Central memory CD4-positive, alpha-beta T cell (primary cell): ENCODE measurements at places on chromosomes 1 and 21.

- DNase-seq, result no peak
Measured at GRCh38 chr1:161379071-161379470, 11.4 kb upstream of the CFAP126 start.

DNA sequence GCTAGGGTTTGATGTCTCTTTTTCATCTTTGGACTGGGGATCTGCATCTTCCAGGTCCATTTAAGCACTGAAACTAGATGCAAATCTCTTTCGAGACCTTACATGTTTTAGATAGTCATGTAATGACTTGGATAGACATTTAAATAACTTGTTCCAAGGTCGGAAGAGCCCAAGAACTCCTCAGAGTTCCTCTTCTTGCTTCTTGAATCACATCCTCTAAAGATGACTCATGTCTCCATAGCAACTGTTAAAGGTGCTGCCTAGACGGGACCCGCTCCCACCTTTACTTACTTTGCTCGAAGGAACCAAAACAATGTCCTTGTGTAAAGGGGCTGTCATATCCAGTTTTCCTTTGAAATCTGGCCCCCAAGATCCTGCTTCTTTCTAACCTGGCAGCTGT is 130.0 kb downstream of the EDEM3 start:
- no peak for DNase-seq

DNA sequence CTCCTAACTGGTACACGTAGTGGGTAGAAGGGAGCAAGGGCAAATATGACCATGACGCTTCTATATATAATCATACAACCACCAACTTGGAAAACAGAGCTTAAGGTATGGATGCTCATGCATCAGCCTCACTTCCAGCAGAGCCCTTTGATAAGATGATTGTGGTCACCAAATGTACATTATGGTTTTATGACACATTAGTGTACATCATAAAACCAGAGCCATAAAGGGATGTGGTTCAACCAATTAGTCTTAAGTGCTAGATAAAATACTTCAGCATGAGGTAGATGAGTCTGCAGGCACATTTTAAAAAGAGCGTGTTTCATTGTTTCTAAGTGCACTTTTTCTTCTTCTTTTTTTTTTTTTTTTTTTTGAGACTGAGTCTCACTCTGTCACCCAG is 43.7 kb downstream of the NIBAN1 start:
- DNase-seq, result no peak

GRCh38 chr1:151881479-151881878 is 27.8 kb downstream of the THEM4 start:
- DNase-seq, result no peak

GRCh38 chr1:239899747-239900146 is 191.9 kb upstream of the FMN2 start:
- no peak for DNase-seq

GRCh38 chr1:25819491-25820246 is at the start of gene MTFR1L:
MTFR1L (plus strand) TSS chr1:25819954; CDS start chr1:25823105, 3,151 bp downstream.
- peak; percentile 92 for DNase-seq

GRCh38 chr1:67646145-67647035 is 38.6 kb upstream of the GADD45A start:
- no peak for DNase-seq

DNA sequence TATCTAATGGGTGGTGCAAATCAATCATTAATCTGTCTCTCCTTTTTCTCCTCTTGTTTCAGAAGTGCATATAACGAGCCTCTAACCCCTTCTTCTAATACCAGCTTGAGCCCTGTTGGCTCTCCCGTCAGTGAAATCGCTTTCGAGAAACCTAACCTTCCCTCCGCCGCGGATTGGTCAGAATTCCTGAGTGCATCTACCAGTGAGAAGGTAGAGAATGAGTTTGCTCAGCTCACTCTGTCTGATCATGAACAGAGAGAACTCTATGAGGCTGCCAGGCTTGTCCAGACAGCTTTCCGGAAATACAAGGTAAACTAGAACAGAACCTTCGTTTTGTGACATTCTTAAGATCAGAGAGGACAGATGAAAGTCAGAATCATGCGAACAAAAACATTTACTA is 25.3 kb upstream of the VAMP3 start:
- no peak for DNase-seq

- no peak for DNase-seq
Measured at GRCh38 chr1:110511436-110511835, 7.5 kb downstream of the KCNA10 start.

- DNase-seq, result no peak
Measured at GRCh38 chr1:212595229-212595628, 13.3 kb upstream of the ATF3 start.

DNA sequence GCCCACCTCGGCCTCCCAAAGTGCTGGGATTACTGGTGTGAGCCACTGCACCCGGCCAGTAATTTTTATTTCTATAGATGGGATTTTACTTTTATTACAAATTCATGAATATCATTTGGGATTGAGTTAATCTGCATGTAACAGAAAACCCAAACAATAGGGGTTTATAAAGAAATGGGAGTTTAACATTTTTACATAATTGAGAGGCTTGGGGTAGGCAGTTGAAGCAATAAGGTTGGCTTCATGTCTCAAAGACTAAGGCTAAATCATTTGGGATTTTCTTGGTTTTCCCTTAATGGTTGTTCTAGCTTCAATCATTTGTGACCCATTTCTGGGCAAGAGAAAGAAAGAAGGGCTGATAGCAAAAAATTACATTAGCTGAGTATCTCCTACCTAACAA is 118.7 kb upstream of the FOXD3 start:
- no peak for DNase-seq

DNA sequence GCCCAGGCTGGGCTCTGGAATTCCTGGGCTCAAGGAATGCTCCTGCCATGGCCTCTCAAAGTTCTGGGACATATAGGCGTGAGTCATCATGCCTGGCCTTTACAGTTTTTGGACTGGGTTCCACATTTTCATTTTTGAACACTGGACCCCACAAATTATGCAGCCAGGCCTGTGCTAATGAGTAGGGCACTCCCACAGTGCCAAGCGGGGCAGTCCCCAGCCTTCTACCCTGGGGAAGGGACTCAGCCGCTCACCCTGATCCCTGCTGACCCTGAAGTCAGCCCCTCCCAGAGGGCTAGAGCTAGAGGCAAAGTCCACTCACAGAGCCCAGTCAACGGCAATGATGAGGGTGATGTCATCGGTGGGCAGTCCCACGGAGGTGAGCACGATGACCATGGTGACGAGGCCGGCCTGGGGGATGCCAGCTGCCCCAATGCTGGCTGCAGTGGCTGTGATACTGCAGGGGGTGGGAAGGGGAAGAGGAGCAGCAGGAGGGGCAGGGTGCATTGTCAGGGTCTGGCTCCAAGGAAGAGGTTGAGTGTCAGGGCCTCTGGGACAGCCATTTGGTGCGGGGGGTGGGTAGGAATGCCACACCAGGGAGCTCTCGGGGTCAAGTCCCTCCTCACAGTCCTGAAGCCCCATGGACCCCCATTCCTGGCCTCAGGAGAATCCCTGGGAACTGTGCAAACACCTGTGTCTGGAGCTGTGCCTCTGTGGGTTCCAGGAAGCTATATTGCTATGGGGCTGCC is 27.6 kb downstream of the PODN start:
- DNase-seq, result no peak

- no peak for DNase-seq
Measured at GRCh38 chr1:47656719-47657685, 219.2 kb downstream of the FOXD2 start.

DNA sequence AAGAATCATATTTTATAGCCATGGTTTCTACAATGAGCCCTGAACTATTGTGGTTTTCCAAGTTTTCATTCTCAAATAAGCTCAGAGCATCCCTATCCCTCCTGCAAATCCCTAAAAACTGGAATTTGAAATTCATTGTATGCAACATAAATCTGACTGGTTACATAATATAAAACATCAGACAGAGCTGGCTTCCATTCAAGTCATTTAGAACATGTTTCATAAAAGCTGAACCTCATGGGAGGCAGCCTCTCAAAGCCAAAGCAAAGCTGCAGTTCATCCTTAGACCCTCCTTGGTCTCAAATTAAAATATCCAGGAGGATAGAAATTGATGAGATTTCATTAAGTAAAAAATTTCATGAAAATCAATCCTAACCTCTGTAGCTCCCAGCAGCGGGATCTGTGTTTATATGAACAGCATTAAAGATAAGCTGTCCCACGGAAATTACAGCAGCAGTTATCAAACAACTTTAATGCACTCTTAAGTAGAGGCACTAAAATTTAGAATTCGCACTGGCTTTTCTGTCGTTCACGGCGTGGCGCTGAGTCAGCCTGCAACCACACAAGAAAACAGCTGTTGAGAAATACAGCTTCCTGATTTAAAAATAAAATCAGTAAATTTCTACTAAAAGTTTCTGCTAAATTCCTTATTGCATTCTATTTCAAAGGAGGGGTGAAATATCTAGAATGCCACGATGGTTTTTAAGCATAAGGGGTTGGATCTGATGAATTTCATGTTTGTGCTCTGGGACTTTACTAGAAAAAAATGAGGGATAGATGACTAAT is 99.9 kb upstream of the TIAM1 start:
- no peak for DNase-seq

DNA sequence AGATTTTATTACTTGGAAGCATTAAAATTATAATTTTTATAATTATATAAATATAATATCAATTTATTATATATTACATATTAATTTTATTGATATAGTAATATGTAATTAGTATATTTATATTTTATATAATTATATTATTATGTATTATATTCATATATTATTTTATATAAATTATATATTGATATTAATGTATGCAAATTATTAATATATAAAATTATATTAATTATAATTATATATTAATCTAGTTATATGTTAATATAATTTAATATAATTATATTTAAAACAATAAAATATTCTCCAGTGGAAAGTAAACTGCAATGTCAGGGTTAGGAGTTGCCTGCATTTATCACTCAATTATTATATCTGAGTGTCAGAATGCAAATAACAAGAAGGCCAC is 48.8 kb downstream of the KCNK2 start:
- DNase-seq, result no peak
